ENCODE measurements at places on chromosomes 3 and 15.

DNA sequence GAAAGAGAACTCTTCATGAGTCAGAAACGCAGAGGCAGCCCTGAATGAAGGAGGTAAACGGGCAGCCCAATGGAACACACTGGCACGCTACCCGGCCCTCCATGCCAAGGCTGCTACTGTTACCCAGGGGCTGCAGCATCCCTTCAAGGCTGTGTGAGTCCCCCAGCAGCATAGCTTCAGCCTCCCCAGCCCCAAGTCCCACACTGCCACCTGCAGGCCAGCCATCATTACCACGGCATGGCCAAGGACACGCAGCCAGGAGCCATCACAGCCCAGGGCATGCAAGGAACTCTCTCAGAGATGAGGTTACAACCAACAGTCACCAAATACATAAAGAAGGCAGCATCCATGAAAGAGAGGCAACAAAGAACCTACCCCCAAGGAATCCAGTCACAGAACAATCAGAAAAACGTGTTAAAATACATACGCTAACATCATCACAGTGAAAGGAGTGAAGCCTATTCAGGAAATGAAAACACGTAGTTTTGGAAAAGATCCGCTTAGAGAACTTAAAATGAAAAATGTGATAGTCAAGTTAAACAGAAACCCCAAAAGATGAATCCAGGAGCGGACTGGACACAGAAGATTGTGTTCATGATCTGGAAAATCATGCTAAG, 22.4 kb downstream of the PLA2G4F start:
- H3K4me3 ChIP-seq: no peak overlapping the region
- no peaks in the 10 kb centered on the region for H3K36me3 ChIP-seq
- peak; percentile 13 for DNase-seq
- H3K27me3 ChIP-seq: peaks cover 5% of the 10 kb centered on the region

DNA sequence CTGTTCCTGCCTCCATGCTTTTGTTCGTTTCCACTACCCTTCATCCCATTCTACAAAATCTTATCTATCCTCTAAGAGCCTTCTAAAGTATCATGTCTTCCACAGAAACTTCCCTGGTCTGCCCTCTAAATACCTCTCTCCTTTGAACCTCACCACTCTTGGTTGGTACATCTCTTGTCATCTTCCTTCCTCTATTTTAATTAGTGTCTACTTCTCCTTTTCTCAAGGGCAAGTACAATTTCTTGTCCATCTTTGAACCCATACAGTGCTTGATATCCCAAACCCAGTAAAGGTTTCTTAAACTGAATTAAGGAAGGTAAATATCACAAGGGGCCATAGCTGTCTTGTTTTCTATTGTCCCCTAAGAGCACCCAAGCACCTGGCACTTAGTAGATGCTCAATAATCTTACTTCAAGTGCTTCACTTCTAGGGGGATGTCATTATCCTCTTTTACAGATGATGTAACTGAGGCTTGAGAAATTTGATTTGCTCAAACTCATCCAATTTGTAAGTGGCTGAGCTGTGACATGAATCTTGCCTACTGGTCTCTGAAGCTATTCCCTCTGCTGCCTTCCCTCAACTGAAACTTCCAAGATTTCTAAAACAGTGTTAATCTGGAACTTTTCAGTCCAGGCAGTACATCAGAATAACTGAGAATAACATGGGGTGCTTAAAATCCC, 2.6 kb upstream of the DAPK2 start:
- no peak overlapping the region for H3K27ac ChIP-seq
- H3K4me3 ChIP-seq: no peak overlapping the region
- no peaks in the 10 kb centered on the region for H3K36me3 ChIP-seq
- no peak for DNase-seq

DNA sequence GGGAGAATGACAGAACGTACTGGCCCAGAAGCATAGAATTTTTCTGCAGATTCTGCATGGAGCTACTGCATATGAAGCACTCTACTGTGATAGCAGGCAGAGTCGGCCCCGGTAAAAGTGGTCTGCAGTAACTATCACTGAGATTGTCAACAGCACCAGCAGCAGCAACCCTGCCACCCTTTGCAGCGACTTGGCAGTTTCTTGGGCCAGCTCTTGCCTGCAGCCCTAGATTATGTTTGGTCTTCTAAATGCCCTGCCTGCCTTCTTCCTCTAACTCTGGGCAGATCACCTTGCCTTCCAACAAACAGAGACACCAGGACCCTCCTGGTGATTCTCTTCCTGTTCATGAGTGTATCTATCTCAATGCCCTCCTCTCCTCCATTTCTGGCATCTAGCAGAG, 129.1 kb upstream of the ABHD17C start:
- no peak for DNase-seq
- no peak overlapping the region for H3K27ac ChIP-seq
- H3K4me1 ChIP-seq: no peaks in the 10 kb centered on the region
- H3K27me3 ChIP-seq: peaks cover 17% of the 10 kb centered on the region
- H3K36me3 ChIP-seq: no peaks in the 10 kb centered on the region

- no peaks in the 10 kb centered on the region for H3K27me3 ChIP-seq
- DNase-seq: no peak
- H3K4me3 ChIP-seq: no peak overlapping the region
- H3K4me1 ChIP-seq: no peaks in the 10 kb centered on the region
These were observed 3.2 kb downstream of the MORC1 start for GRCh38 chr3:109114746-109115145.

GRCh38 chr3:16303037-16303575, 38.1 kb downstream of the OXNAD1 start:
- DNase-seq: no peak
- peak overlapping the region; percentile 59 for H3K27ac ChIP-seq
- H3K4me3 ChIP-seq: peak overlapping the region; percentile 27

- peaks cover 36% of the 10 kb centered on the region for H3K27me3 ChIP-seq
- DNase-seq: no peak
- H3K4me3 ChIP-seq: no peak overlapping the region
- no peaks in the 10 kb centered on the region for H3K36me3 ChIP-seq
- H3K4me1 ChIP-seq: no peaks in the 10 kb centered on the region
- no peak overlapping the region for H3K27ac ChIP-seq
These were observed 68.1 kb upstream of the DLG1 start for GRCh38 chr3:197366301-197367044.

DNA sequence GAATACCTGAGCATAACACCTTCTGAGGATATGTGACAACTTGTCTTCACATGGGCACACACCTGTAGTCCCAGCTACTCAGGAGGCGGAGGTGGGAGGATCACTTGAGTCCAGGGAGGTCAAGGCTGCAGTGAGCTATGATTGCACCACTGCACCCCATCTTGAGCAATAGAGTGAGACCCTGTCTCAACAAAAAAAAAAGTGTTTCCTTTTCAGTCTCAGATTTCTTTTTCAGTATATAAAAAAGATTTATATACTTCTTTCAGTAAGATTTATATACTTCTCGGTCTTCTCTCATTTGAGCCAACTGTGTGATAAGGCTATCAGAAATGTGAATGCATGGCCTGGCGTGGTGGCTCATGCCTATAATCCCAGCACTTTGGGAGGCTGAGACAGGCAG, 84.9 kb upstream of the SKOR1 start:
- DNase-seq: no peak
- peaks cover 25% of the 10 kb centered on the region for H3K4me1 ChIP-seq
- no peak overlapping the region for H3K27ac ChIP-seq
- H3K27me3 ChIP-seq: no peaks in the 10 kb centered on the region
- H3K4me3 ChIP-seq: no peak overlapping the region
- H3K36me3 ChIP-seq: peaks cover 9% of the 10 kb centered on the region

DNA sequence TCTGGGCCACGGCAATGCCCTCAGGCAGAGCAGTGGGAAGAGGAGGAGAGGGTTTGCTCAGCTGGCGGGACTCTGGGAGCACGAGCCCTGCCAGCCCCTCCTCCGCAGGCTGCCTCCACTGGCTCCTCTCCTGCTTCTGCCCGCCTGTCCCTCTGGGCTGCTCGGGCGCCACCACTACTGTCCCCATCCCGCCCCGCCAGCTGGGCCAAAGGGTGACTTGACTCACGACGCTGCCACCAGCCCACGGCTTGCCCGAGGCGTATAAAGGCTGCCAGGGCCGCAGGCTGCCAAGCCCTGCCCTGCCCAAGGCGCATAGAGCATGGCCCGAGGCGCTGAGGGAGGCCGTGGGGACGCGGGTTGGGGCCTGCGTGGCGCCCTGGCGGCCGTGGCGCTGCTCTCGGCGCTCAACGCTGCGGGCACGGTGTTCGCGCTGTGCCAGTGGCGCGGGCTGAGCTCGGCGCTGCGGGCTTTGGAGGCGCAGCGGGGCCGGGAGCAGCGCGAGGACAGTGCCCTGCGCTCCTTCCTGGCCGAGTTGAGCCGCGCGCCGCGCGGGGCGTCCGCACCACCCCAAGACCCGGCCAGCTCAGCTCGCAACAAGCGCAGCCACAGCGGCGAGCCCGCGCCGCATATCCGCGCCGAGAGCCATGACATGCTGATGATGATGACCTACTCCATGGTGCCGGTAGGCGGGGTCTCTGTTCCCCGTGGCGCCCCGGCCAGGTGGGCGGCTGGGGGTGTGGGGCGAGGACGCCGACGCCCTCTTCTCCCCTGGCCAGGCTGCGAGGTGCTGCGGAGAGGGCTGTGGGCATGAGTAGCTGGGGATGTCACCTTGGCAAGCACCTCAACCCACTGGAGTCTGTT, at the start of gene GLDN:
TSS of gene GLDN (plus strand) at position 290 of the 861 bp plus-strand sequence. CDS start at position 320, 30 bp downstream.
- H3K27ac ChIP-seq: peak within 1 kb of the TSS; percentile 16
- H3K36me3 ChIP-seq: no peaks in the 10 kb centered on the region
- H3K4me3 ChIP-seq: peak within 1 kb of the TSS; percentile 67
- peaks cover 30% of the 10 kb centered on the region for H3K4me1 ChIP-seq

DNA sequence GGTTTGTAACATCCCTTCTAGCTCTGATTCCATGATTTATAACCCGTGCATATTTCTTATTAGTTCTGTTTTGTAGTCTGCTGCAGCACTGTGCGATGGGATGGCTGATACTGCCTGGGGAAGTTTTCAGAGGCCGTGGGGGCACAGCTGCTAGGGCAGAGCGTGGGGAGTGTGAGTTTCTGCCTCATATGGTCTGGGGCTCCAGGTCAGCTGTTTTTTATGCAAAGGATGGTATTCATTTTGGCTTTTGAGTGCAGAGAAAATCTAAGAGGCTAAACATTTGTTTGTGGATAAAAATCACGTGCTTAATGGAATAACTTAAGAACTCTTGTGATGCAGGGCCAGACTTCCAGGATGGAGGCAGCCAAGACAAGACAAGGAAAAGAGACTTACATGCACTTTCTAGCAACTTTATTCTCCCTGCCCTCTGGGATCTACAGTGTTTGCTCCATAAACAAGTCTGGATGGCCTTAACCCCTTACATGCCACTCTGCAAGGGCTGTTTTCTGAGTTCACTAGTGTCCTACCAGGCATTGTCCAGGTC, 45.5 kb upstream of the CFAP161 start:
- peaks cover 31% of the 10 kb centered on the region for H3K27me3 ChIP-seq
- no peak for DNase-seq
- peaks cover under 1% of the 10 kb centered on the region for H3K36me3 ChIP-seq
- H3K4me1 ChIP-seq: peaks cover 11% of the 10 kb centered on the region
- H3K4me3 ChIP-seq: no peak overlapping the region
- H3K27ac ChIP-seq: no peak overlapping the region

DNA sequence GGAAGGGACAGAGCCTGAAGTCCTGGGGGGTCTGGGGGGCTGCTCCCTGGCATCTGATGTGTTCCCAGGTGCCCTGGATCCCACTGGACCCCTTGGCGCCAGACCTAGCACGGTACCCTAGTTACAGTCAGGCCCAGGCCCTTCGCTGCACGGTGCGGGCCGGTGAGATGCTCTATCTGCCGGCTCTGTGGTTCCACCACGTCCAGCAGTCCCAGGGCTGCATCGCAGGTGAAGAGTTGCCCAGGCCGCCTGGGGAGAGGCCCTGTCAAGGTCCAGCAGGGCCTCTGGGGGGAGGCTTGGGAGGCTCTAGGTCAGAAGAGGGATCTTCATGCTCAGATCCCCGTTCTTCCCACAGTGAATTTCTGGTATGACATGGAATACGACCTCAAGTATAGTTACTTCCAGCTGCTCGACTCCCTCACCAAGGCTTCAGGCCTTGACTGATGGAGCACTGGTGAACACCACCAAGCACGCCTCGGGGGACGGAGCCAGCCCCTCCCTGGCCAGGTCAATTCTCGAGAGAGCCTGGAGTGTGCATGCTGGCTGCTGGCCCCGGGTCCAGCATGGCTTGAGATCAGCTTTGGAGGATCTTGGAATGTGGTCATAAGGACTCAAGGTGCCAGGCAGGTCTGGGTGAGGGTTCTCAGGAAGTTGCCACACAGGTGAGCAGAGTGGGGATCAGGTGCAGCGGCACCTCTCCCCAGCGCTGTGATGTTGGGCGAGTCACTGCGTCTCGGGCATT, 1.8 kb upstream of the PLA2G4B start:
- DNase-seq: no peak
- H3K4me3 ChIP-seq: no peak overlapping the region
- H3K36me3 ChIP-seq: peaks cover 46% of the 10 kb centered on the region
- H3K27me3 ChIP-seq: no peaks in the 10 kb centered on the region
- no peak overlapping the region for H3K27ac ChIP-seq
- peaks cover 10% of the 10 kb centered on the region for H3K4me1 ChIP-seq

GRCh38 chr3:126119976-126120375, 36.1 kb upstream of the SLC41A3 start:
- peaks cover 12% of the 10 kb centered on the region for H3K27me3 ChIP-seq
- no peak for DNase-seq
- H3K27ac ChIP-seq: no peak overlapping the region

DNA sequence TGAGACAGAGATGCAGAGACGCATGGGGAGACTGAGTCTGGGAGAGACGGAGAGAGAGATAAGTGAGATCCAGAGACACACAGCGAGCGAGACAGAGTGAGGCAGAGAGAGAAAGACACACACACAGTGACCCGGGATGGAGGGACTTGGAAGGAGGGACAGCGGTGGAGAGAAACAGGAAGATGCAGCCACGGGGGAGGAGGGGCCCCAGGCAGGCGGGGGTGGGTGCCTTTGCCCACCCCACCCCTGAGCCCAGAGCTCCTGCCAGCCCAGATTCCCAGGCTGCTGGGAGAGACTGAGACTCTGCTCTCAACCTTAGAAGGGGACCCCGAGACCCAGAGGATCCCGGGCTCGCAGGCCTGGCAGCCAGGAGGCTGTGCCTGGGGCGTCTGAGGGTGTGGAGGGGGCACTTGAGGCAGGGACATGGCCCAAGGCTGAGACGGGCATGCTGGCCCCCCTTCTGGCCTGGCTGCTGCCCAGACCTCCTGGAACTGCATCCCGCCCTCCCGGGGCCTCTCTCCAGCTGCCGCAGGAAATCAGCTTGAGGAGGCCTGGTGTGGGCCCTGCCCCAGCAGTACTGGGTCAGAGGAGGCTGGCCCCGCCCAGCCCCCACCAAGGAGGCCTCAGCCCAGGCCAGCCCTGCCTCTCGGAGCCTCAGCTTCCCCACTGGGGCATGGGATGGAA, 18.1 kb downstream of the H1-8 start:
- no peaks in the 10 kb centered on the region for H3K36me3 ChIP-seq
- H3K4me3 ChIP-seq: no peak overlapping the region
- H3K27me3 ChIP-seq: peaks cover 13% of the 10 kb centered on the region
- H3K4me1 ChIP-seq: peaks cover 18% of the 10 kb centered on the region
- DNase-seq: no peak

GRCh38 chr3:192366916-192367315, 360.4 kb downstream of the FGF12 start:
- no peak for DNase-seq
- no peak overlapping the region for H3K4me3 ChIP-seq
- no peaks in the 10 kb centered on the region for H3K4me1 ChIP-seq
- no peak overlapping the region for H3K27ac ChIP-seq
- no peaks in the 10 kb centered on the region for H3K27me3 ChIP-seq
